GOT3 (cell line): ENCODE measurements at places on chromosomes 6 and 20.

- DNase-seq = no peak
Observed at GRCh38 chr20:58450254-58450653, 61.2 kb downstream of the VAPB start.

DNA sequence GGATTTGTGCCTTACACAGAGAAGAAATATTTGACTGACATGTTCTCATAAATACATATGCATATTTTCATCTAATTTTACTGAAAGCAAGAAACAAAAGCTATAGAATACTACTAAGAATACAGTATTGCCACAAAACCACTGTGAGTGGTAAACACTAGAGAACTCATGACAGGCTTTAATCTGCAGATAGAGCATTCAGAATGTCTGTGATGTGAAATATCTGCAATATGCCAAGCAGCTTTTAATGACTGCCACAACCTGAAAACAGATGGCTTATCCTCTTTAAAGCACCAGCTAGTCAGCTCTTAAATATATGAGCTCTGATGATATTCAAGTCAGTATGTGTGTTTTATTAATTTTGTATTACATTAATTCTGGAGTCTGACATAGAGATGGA is 3.4 kb downstream of the NAPB start:
- no peak for DNase-seq

DNA sequence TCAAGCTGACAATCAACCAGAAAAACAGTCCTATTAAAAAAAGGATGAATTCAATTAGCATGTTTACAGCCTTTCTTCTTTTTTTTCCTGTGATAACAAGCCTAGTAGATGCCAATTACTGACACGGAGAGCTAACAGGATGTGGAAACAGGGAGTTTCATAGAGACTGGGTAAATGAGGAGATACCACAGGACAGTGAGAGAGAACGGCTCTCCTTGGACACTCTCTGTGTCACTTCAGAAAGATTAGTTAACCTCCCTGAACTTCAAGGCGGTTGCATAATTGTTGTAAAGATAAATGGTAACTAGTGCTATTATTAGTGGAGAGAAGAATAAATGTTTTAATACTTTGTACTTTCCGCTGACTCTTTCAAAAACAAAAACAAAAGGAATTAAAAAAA is 14.8 kb downstream of the SLC17A5 start:
- DNase-seq = no peak

DNA sequence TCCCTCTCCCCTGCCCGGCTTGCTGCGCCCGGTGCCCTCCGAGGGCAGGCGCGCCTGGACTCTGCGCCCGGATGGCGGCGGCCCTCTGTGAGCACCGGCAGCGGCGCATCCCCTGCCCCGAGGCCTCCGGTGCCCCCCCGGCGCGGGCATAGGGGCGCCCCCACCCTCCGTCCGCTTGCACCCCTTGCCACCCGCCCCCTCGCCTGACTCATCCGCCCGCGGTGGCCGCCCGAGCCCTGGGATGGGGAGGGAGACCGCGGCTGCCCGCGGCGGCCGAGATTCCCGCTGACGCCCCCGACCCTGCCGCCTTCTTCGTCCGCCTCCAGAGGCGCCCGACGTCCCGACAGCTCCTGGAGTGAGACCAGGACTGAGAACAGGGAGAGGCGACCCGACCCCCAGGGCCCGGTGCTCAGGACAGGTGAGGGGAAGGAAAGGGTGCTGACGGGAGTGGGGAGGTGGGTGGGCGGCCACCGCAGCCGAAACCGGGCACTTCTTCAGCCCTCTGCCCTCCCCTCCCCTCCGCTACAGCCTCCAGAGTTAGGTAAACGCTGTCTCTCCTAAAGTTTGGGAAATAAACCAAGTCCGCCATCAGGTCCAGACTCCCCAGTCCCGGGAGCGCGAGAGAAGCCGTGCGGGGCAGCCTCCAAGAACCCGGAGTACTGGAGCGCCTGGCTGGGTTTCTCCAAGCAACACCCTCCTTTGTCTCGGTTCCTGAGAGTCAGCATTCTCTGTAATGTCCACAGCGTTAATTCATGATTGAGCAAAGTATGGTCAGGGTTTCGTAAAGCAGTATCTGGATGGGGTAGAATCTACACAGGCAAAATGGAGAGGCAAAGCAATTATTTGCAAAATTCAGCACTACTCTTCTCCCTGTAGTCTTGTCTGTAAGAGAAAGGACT is 539 bp downstream of the TMEM200A start:
- no peak for DNase-seq

- no peak for DNase-seq
Observed at GRCh38 chr6:45424451-45424861, 46.7 kb upstream of the SUPT3H start.

- DNase-seq = no peak
Observed at GRCh38 chr20:24160563-24161281, 172.1 kb upstream of the GGTLC1 start.

GRCh38 chr20:5663396-5663795 is 86.8 kb upstream of the SHLD1 start:
- DNase-seq = no peak

DNA sequence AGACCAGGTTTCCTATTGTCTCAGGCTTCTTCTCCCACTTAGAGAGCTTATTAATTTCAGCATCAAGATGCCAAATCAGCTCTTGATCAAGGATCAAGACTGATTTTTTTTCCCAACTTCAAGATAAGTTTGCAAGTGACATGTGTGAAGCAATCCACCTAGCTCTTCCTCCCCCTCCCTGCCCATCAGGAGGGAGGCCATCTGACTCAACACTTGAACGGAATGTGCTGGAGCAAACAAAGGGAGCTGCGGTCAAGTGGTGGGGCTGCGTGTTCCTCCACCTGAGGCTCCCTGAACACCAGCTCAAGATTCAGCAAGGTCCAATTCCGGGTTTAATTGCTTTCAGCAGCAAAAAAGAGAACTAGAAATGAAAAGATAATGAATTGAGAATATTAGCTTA is 38.7 kb downstream of the TTI1 start:
- DNase-seq = no peak

DNA sequence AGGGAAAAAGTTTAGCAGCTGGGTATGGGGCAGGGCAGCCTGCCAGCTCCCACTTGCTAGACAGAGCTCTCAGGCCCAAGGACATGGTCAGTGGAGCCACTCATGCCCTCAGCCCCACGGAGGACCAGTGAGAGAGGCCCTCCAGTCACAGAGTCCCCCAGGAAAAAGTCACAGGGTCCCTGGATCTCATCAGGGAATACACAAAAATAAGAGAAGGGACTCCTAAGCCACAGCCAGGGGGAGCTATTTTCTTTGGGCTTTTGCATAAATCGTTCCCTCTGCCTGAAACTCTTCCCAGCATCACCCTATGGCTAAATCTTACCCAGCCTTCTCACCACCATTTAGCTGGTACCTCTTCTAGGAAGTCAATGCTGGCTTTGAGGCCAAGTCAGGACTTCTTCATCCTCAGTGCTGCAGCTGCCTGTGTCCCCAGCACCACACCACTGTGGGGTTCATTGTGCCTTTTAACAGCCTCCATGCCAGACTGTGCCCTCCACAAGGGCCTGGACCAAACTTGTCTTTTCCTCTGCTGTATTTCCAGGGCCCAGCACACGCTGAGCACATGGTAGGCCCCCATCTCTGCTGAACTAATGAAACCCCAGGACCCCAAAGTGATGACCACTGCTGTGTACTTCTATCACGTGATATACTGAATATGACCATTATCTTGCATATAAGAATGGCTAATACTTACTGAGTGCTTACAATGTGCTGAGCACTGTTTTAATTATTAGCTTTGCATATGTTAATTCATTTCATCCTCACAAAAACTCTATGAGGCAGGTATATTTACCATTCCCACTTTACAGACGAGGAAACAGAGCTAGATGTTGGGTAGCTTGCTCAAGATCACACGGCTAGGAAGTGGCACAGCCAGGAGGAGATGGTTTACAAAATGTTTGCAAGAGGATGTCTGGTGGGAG is 2.0 kb downstream of the ZNF335 start:
- no peak for DNase-seq

DNA sequence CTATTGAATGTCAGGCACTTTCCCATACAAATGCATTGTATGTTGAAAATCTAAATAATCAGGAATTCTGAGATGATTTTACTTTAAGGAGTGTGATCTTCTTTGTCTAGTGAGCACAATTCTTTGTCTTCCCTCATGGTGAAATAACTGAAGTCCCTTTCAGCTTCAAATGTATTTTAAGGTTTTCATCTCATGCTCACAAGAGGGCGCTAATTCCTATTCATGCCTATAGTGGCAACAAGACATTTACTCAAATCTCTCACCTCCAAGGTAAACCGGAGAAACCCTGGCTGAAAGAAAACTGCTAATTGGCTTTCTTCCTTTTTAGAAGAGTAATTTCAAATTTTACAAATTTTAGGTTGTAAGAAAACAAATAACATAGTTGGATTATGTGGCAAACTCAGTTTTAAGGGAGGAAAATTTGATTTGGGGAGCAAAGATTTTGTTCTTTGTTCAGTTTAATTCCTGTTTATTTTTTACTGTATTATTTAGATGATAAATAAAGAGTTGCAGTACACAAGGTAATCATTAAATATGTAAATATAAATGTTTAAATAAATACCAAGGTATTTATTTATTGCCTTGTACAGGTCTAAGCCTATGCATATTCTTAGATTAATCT is 69.1 kb downstream of the SLC35F1 start:
- no peak for DNase-seq

- no peak for DNase-seq
Observed at GRCh38 chr6:106084106-106084988, 1.8 kb upstream of the PRDM1 start.

GRCh38 chr20:2331901-2332565 is 36.2 kb downstream of the TGM3 start:
- DNase-seq = no peak

- no peak for DNase-seq
Observed at GRCh38 chr20:11124849-11125505, 451.2 kb upstream of the JAG1 start.

DNA sequence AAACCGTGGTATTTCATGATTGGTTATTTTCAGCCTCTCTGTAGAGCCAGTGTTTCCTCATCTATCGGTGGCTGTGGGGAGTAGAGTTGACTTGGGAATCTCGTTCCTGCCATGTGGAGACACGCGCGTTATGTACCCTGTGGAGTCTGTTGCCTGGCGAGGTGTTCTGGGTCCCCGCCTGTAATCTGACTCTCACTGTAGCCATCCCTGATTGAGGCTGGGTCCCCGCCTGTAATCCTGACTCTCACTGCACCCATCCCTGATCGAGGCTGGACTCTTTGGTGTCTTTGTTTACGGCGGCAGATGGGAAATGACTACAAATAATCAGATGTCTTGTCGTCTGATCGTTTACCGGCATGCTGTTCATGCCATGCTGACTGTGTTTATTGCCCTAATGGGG is 153.9 kb downstream of the DTNBP1 start:
- no peak for DNase-seq

- no peak for DNase-seq
Observed at GRCh38 chr6:43703512-43704429, 16.2 kb upstream of the MRPS18A start.

GRCh38 chr20:41230136-41230535 is 87.4 kb downstream of the ZHX3 start:
- no peak for DNase-seq

GRCh38 chr6:15623276-15624116 is 39.3 kb downstream of the DTNBP1 start:
- DNase-seq = no peak

- DNase-seq = no peak
Observed at GRCh38 chr20:44739942-44740341, 5.7 kb upstream of the KCNK15 start.

DNA sequence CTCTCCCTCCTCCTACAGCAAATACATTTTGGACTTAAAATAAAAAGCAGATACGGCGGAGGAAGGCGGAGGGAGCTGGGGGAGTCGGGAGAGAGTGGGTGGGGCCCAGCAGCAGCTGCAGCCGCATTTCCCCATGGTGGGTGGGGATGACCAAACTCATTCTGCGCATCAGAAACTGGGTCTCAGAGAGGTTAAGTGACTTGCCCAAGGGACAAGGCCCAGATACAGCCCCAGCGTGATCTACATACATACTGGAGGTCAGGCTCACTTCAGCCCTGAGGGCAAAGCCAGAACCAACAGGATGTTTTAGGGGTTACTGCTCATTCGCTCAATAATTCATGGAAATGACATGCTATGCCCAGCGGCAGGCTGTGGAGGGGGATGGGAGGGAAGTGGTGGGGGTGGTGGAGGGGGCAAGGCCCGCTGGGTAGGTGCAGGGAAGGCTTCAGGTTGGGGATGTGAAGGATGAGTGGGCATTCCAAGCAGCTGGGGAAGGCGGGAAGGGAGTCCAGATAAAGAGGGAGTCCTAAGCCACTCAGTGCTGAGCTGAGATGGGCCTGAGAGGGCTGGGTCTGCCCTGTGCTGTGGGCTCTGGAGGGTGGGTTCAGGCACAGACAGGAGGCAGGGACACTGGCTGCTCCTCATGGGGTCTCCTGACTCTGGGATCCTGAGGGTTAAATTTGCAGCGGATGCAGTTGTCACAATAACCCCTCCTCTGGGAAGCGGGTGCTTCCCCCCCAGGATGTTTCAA is 31.0 kb downstream of the DLGAP4 start:
- DNase-seq = no peak

- no peak for DNase-seq
Observed at GRCh38 chr6:20370801-20371200, 30.9 kb upstream of the E2F3 start.

GRCh38 chr20:17992224-17992637 is 23.4 kb downstream of the MGME1 start:
- DNase-seq = no peak

DNA sequence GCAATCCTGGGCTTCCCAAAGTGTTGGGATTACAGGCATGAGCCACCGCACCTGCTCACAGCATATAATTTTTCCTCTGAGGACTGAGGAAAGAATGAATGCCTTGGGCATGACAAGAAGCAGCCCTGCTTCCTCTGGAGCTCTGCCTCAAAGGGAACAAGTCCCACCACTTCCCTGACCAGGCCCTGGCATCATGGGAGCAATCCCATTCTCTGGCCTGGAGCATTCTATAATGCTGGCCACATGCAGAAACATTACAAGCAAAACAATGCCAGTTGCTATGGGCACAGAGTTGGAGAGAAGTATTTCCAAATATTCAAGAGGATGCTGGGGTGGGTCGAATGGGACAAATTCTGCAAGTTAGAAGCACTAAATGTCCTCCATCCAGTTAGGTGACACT is 41.5 kb upstream of the ARMH2 start:
- DNase-seq = no peak

DNA sequence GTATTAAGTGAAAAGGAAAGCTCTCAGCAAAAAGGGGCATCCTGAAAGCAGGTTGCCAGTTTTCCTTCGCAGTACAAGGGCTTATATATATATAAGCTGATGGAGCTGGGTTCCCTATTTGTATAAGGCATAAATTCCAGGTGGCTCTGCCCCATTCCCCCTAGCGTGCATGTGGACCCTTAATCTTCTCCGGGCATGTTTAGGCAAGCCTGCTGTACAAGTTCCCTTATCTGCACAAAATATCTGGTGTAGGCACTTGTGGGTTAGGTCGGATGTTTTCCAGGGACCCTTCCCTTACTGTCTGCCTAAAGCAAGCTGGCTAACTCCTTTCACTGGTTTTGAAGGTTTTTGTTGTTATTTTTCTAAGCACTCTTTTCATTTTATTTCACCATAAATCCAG is 140.7 kb downstream of the FUT9 start:
- DNase-seq = no peak

- no peak for DNase-seq
Observed at GRCh38 chr6:105036351-105036750, 79.4 kb downstream of the LIN28B start.
